ENCODE measurements at places on chromosomes 3 and 15.
A peak's percentile ranks its signal among the peaks of the same experiment; 100 is the strongest.

GRCh38 chr15:79970624-79971434 is at the start of gene BCL2A1:
Gene BCL2A1 (minus strand): TSS chr15:79971196. CDS start chr15:79971119, 77 bp downstream.
- peak; percentile 17 for DNase-seq

DNA sequence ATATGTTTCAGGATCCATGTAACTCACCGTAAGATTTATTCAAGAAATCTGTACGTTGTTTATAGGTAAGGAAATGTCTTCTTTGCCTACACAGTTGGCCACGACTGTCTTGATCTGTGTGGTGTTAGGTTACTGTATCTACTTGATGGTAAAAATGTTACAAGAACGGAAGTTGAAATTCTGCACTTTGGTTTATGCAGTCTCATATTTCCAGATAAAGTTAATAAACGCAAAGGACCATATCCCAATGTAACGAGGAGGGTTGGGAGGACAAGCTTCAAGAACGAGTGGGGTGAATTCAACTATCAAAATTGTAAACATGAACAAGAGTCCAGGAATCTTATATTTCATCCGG is 1.0 kb downstream of the USF3 start:
- no peak for DNase-seq

GRCh38 chr3:69161587-69162307 is 39.4 kb upstream of the LMOD3 start:
- no peak for DNase-seq

DNA sequence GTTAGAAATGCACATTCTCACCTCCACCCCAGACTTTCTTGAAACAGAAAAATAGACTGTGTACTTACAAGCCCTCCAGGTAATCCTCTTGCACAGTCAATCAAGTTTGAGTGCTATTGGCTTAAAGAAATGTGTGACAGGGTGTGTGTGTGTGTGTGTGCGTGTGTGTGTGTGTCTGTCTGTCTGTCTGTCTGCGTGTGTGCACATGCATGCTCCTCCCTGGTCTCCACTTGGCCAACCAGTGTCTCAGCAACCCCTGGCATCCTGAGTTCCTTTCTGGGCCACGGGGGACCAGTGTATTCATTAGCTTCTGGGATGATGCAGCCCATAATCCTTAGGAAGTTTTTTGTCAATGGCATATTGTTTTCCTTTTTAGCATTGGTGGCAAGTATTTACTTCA is 128.8 kb upstream of the IL12A start:
- DNase-seq: no peak

- no peak for DNase-seq
Observed at GRCh38 chr3:123098426-123099330, 31.9 kb downstream of the PDIA5 start.

DNA sequence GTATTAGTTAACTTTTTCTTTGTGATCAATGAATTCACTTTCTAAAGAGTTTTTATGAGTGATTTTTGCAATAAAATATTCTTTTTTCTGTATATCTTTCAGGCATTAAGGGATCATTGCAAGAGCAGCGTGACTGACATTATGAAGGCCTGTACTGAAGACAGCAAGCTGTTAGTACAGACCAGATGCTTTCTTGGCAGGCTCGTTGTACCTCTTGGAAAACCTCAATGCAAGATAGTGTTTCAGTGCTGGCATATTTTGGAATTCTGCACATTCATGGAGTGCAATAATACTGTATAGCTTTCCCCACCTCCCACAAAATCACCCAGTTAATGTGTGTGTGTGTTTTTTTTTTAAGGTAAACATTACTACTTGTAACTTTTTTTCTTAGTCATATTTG is 24.4 kb downstream of the SELENOT start:
- no peak for DNase-seq

DNA sequence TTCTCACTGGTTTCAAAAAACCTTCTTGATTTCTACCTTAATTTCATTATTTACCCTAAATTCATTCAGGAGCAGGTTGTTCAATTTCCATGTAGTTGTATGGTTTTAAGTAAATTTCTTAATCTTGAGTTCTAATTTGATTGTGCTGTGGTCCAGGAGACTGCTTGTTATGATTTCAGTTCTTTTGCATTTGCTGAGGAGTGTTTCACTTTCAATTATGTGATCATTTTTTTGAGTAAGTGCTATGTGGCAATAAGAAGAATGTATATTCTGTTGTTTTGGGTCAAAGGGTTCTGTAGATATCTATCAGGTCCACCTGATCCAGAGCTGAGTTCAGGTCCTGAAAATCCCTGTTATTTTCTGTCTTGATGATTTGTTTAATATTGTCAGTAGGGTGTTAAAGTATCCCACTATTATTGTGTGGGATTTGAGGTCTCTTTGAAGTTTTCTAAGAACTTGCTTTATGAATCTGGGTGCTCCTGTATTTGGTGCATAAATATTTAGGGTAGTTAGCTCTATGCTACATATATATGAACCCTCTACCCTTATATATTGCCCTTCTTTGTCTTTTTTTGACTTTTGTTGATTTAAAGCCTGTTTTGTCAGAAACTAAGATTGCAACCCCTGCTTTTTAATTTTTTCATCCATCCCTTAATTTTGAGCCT is 158.4 kb upstream of the TPRG1 start:
- DNase-seq: no peak

- DNase-seq: no peak
Observed at GRCh38 chr3:125381314-125381713, 6.2 kb upstream of the ZNF148 start.

GRCh38 chr15:78906316-78906620 is 33.6 kb downstream of the MORF4L1 start:
- no peak for DNase-seq

- no peak for DNase-seq
Observed at GRCh38 chr15:68633231-68634121, 54.7 kb downstream of the CORO2B start.

GRCh38 chr3:146035366-146035765 is 125.6 kb downstream of the PLOD2 start:
- no peak for DNase-seq

Measured in kidney (tissue), 22 donors.